ENCODE measurements at places on chromosomes 7 and 10.

GRCh38 chr10:107919626-107920235, 755.2 kb upstream of the SORCS1 start:
- no peak for DNase-seq
- no peaks in the 10 kb centered on the region for H3K27me3 ChIP-seq
- H3K36me3 ChIP-seq = no peaks in the 10 kb centered on the region
- H3K4me3 ChIP-seq = no peak overlapping the region

GRCh38 chr10:36504758-36505157, 620.6 kb upstream of the ANKRD30A start:
- H3K36me3 ChIP-seq = no peaks in the 10 kb centered on the region
- H3K27me3 ChIP-seq = no peaks in the 10 kb centered on the region
- no peak overlapping the region for H3K27ac ChIP-seq
- no peak for DNase-seq
- H3K4me1 ChIP-seq = no peaks in the 10 kb centered on the region

DNA sequence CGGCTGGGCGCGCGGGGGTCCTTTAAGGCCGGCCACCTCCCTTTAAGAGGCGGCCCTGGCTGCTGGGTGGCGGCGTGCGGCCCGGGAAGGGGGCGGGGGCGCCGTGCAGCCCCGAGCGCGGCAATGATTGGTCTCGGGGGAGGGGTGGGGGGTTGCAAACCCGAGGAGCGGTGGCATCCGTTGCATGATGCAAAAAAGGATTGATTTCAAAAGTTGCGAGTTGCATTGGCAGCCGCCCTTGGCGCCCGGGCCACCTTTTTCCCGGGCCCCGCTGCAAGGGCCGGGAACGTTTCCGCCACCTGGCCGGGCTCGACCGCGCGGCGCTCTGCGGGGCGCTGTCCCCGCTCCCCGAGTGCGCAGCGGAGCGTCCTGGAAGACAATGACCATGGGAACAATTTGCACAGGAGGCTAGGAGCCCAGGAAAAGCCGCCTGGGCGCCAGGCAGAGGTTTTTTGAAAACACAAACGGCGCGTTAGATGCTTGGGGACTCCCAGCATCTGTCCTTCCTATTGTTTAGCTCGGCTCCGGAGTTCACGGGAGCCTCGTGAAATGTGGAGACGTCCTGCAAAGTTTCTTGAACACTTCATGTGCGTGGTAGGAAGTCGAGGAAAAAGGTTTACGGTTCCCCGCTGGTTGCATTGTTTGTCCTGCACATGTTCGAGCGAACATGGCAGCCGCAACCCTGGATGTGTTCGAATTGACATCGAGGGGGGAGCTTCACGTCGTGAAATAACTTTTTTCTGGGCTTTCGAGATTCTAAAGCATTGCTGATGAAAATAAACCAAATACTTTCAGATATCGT, at the start of gene SEPHS1:
Gene SEPHS1, minus strand, starts transcription at position 78 of the 802 bp plus-strand sequence. CDS start 3,343 bp downstream, outside the sequence.
- no peaks in the 10 kb centered on the region for H3K36me3 ChIP-seq
- peaks cover 8% of the 10 kb centered on the region for H3K4me1 ChIP-seq
- peak within 1 kb of the TSS; percentile 78 for H3K4me3 ChIP-seq
- peak within 1 kb of the TSS; percentile 93 for H3K27ac ChIP-seq
- peak; percentile 82 for DNase-seq

DNA sequence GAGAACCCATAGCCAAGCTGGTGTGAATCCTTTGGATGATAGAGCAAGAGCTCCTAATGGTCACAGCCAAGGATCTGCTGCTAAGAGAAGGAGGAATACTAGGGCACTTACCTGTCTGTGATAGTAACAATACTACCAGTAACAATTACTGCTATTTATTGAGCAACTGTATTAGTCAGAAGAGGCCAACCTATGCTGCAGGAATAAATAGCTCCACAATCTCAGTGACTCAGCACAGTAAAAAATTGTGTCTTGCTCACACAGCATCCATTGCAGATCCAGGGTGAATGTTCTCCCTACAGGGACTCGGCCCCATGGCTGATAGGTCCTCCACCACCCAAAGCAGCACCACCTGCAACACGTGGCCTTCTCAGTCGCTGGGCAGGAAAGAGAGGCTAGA, 257.6 kb upstream of the ZMIZ1 start:
- H3K4me1 ChIP-seq = no peaks in the 10 kb centered on the region
- H3K27me3 ChIP-seq = no peaks in the 10 kb centered on the region
- no peak for DNase-seq

GRCh38 chr10:2948127-2948854, 119.1 kb upstream of the PFKP start:
- DNase-seq = no peak
- no peaks in the 10 kb centered on the region for H3K27me3 ChIP-seq
- H3K36me3 ChIP-seq = no peaks in the 10 kb centered on the region
- H3K27ac ChIP-seq = no peak overlapping the region
- no peaks in the 10 kb centered on the region for H3K4me1 ChIP-seq

- H3K27me3 ChIP-seq = no peaks in the 10 kb centered on the region
- no peak for DNase-seq
- no peak overlapping the region for H3K27ac ChIP-seq
- H3K4me3 ChIP-seq = no peak overlapping the region
- H3K4me1 ChIP-seq = no peaks in the 10 kb centered on the region
- H3K36me3 ChIP-seq = no peaks in the 10 kb centered on the region
Measured at GRCh38 chr7:96927131-96927530, 78.2 kb upstream of the DLX6 start.

DNA sequence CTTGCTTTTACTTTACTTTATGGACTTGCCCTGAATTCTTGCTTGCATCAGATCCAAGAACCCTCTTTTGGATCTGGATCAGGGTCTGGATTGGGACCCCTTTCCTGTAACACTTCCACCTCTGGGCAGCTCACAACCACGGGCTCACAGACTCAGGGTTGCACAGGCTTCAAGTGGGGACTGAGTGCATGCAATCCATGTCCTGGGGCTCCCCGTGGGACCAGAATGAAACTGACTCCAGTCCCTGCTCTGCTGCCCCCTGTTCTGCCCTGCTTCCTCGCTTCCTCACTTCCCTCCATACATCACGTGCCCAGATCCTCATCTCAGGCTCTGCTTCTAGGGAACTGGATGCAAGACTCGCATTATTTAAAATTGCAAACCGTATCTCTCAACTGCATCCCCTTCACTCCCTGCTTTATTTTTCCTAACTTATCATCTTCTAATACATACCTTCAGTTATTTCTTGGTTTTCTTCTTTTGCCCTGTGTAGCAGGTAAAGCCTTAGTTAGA, 23.3 kb upstream of the INMT start:
- H3K27ac ChIP-seq = no peak overlapping the region
- DNase-seq = no peak
- H3K4me3 ChIP-seq = no peak overlapping the region
- H3K4me1 ChIP-seq = no peaks in the 10 kb centered on the region
- H3K36me3 ChIP-seq = no peaks in the 10 kb centered on the region

DNA sequence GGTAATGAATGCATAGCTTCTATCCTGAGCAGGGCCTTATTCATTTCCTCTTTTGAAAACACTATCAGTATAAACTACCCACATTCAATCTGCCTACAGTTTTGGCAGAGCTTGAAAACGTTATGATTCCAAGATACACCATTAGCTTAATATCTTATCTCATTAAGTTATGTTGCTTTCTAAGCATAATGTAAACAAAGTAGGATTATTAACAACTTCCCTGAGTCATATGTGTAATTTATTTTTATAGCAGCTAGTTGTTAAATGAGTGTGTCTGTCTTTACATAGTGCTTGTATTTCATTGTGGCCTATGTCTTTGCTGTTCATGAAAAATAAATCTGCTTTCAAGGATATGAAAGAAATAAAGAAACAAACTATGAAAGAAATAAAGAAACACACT, 106.2 kb upstream of the DLX6 start:
- no peak overlapping the region for H3K27ac ChIP-seq
- H3K27me3 ChIP-seq = no peaks in the 10 kb centered on the region
- no peaks in the 10 kb centered on the region for H3K4me1 ChIP-seq
- no peak for DNase-seq
- H3K4me3 ChIP-seq = no peak overlapping the region

DNA sequence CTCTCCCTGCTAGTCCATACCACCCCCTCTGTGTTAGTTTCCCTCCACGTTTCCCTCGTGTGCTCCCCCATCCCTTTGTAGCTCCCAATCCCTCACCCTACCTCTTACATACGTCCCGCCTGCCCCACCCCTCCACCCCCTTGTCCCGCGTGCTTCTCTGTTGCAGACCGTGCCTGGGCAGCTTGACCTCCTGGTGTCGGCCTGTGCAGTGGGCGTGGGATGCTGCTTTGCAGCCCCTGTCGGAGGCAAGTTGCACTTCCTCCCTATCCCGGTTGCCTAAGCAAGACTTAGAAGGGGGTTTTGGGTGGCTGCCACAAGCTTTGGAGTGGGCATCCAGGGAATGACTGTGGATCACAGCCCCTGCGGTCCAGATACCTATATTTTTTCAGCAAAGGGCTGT, 7.7 kb downstream of the CLCN1 start:
- no peaks in the 10 kb centered on the region for H3K36me3 ChIP-seq
- no peak overlapping the region for H3K27ac ChIP-seq

DNA sequence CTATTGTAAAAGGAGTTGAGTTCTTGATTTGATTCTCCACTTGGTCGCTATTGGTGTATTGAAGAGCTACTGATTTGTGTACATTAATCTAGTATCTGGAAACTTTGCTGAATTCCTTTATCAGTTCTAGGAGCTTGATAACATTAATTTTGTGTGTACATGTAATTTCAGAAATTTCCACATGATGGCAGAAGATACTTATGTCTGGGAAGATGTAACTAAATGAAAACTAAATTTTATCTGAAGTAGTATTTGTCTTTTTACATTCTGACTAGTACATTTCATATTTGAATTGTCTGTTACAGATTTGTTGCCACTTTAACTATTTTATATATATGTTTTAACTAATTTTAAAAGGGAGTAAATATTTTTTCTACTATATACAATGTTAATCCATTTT, 27.6 kb downstream of the SDHAF3 start:
- no peak overlapping the region for H3K27ac ChIP-seq
- H3K27me3 ChIP-seq = no peaks in the 10 kb centered on the region
- no peak for DNase-seq

GRCh38 chr7:18086165-18087025, 58.7 kb upstream of the PRPS1L1 start:
- no peak overlapping the region for H3K27ac ChIP-seq
- peaks cover 8% of the 10 kb centered on the region for H3K27me3 ChIP-seq
- DNase-seq = no peak
- H3K4me1 ChIP-seq = no peaks in the 10 kb centered on the region

DNA sequence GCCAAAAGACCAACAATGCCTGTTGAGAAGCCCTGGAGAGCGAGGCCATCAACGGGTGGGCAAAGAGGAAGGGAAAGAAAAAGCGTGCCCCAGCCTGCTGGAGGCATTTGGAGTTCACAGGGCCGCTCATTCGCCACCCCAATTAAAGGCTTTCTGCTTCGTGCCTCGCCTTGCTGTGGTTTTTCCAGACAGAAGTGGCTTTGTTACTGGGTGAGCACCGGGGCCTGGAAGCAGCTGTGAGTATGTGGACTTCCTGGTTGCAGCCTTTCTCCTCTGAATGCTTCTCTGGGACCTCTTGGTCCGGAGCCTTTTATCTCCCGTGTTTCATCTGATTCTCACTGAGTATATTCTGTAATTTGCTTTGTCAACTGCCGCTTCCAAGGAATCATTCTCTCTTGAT, 118.1 kb upstream of the EGR2 start:
- no peak for DNase-seq
- H3K27ac ChIP-seq = no peak overlapping the region
- H3K4me3 ChIP-seq = no peak overlapping the region
- H3K36me3 ChIP-seq = no peaks in the 10 kb centered on the region
- H3K27me3 ChIP-seq = no peaks in the 10 kb centered on the region

- DNase-seq = no peak
- no peak overlapping the region for H3K27ac ChIP-seq
- H3K36me3 ChIP-seq = no peaks in the 10 kb centered on the region
Measured at GRCh38 chr7:11210374-11210773, 236.7 kb downstream of the PHF14 start.

DNA sequence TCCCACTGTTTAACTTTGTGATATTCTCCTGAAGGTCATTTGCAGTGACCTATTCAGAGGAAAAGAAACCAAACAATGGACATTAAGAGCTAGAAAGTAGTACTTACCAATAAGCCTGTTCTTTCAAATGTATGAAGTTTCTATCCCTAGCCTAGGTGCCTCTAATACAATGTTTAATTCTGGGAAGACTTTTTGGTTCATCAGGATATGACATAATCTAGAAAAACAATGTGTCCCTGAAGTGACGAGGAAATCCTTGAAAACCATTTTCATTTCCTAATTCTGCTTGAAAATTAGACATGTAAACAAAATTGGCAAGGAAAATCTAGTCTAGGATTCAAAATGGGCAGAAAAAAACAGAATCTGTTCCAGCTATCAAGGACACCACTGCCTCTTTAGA, 36.1 kb downstream of the ARHGAP19 start:
- no peak overlapping the region for H3K4me3 ChIP-seq
- DNase-seq = no peak
- no peak overlapping the region for H3K27ac ChIP-seq
- no peaks in the 10 kb centered on the region for H3K36me3 ChIP-seq
- no peaks in the 10 kb centered on the region for H3K4me1 ChIP-seq
- H3K27me3 ChIP-seq = no peaks in the 10 kb centered on the region

GRCh38 chr7:80918399-80918798, 452 bp downstream of the SEMA3C start:
- no peaks in the 10 kb centered on the region for H3K27me3 ChIP-seq
- peaks cover 6% of the 10 kb centered on the region for H3K4me1 ChIP-seq
- H3K4me3 ChIP-seq = peak overlapping the region; percentile 41
- no peak for DNase-seq

DNA sequence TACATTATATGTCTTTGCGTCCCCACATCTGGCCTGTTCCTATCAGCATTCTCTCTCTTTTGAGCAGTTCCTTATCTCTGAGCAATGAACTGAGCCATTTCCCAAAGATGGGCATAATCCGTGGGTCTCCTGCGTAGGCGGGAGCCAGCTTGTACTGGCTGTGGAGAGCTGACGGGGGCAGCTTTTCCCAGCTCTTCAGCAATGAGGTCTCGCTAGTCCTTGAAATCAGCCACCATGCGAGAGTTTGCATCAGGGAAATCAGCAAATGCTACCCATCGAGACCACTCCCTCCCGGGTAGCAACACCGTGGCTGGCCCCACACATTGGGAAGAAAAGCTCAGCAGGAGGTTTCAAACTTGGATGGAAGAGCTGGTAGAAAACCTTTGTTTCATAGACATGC, 51.9 kb upstream of the FAM180A start:
- H3K27me3 ChIP-seq = no peaks in the 10 kb centered on the region
- no peaks in the 10 kb centered on the region for H3K4me1 ChIP-seq
- H3K36me3 ChIP-seq = no peaks in the 10 kb centered on the region
- DNase-seq = no peak
- H3K27ac ChIP-seq = no peak overlapping the region
- H3K4me3 ChIP-seq = no peak overlapping the region

- H3K27ac ChIP-seq = no peak overlapping the region
- no peaks in the 10 kb centered on the region for H3K36me3 ChIP-seq
- DNase-seq = no peak
- H3K4me3 ChIP-seq = no peak overlapping the region
Measured at GRCh38 chr10:7301006-7301778, 109.6 kb downstream of the SFMBT2 start.

- H3K27me3 ChIP-seq = no peaks in the 10 kb centered on the region
- no peaks in the 10 kb centered on the region for H3K36me3 ChIP-seq
- H3K4me3 ChIP-seq = no peak overlapping the region
- H3K27ac ChIP-seq = no peak overlapping the region
Measured at GRCh38 chr7:94104301-94104700, 100.1 kb upstream of the BET1 start.

- no peaks in the 10 kb centered on the region for H3K27me3 ChIP-seq
- DNase-seq = no peak
- H3K27ac ChIP-seq = no peak overlapping the region
- no peaks in the 10 kb centered on the region for H3K4me1 ChIP-seq
Measured at GRCh38 chr7:42606193-42606905, 305.5 kb downstream of the C7orf25 start.
